NCI-H226 (cell line): ENCODE measurements at places on chromosomes 4 and X.

DNA sequence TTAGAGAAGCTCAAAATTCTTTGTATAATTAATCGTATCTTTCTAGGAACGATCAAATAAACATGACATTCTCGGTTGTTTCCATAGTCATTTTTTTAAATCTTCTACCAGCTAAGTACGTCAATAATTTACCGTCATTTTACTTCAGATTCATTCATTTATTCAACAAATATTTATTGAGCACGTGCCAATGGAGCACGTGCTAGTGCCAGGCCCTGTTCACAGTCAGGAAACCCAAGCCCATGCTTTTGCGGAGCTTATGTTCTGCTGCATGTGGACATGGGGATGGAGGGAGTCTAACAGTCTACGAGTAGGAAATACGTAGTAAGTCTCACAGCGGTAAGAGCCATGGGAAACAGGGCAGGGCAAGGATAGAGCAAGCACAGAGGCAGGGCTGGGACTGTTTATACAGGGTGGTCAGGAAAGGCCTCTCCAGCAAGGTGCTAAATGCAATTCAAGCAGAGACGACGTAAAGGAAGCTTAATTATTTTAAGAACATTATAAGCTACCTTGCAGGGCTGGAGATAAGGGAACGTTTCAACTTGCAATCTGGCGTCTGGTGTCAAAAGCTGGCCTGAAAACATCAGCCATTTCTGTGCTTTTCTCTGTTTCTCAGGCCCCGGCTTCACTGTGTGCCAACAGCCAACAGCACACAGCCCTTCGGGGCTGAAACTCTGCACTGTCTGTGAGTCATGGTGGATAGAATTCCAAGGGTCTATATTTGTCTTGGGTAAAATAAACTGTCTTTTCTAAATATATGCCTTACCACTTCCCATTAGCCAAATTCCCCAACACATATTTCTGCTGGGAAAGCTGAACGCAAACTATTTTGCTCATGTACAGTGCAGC, 517.1 kb upstream of the ZFP42 start:
- no peak for DNase-seq

DNA sequence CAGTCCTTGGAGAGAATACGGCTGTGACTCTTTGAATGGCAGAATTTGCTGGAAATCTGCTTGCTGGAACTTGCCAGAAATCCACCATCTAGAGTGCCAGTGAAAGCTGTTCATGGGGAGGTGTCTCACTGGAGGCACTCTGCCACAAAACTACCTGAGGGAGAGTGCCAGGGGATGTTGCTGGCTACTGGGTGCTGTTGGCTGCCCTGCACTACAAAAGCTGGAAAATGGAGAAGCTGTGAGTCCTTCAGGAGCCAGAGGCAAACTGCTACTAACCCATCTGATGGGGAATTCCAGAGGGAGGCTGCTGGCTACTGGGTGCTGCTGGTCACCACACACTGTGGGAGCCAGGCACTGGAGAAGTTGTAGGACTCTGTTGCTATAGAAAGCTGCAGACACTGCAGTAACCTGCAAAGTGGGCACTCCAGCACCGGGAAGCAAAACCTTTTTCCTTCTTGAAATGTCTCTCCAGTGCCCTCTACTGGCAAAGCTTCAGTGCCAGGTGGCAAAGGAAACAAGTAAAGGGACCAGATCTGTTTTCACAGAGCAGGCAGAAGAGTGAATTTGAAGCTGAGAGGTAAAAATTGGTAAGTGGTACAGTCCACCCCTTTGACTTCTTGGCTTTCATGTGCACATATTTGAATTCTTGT, 47.8 kb upstream of the HSD17B10 start:
- DNase-seq, result peak; percentile 28

- DNase-seq, result no peak
Observed at GRCh38 chr4:69489856-69490255, 5.8 kb downstream of the UGT2B4 start.

- peak; percentile 7 for DNase-seq
Observed at GRCh38 chrX:78527263-78527662, 131.9 kb downstream of the RTL3 start.

DNA sequence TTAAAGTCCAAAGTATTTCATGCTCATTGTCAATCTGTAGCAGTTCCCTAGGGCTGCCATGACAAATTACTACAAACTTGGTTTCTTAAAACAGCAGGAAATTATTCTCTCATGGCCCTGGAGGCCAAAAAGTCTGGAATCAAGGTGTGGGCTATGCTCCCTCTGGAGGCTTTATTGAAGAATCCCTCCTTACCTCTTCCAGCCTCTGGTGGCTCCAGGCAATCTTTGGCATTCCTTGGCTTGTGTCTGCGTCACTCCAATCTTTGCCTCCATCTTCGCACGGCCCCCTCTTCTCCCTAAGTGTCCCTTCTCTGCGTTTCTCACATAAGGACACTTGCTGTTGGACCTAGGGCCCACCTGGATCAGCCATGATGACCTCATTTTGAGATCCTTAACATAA, 170.4 kb downstream of the SMIM20 start:
- DNase-seq, result no peak

DNA sequence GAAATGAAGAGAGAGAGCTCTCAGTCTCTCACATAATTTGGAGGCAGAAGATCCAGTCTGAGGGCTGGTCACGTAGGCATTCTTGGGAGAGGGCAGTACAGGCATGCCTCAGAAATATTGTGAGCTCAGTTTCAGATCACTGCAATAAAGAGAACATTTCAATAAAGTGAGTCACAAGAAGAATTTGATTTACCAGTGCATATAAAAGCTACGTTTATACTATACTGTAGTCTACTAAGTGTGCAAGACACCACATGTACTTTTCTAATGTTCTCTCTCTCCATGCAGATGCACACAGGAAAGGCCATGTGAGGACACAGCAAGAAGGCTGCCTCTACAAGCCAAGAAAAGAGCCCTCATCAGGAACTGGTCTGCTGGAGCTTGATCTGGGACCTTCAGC, 583.5 kb upstream of the FAT1 start:
- DNase-seq, result no peak

DNA sequence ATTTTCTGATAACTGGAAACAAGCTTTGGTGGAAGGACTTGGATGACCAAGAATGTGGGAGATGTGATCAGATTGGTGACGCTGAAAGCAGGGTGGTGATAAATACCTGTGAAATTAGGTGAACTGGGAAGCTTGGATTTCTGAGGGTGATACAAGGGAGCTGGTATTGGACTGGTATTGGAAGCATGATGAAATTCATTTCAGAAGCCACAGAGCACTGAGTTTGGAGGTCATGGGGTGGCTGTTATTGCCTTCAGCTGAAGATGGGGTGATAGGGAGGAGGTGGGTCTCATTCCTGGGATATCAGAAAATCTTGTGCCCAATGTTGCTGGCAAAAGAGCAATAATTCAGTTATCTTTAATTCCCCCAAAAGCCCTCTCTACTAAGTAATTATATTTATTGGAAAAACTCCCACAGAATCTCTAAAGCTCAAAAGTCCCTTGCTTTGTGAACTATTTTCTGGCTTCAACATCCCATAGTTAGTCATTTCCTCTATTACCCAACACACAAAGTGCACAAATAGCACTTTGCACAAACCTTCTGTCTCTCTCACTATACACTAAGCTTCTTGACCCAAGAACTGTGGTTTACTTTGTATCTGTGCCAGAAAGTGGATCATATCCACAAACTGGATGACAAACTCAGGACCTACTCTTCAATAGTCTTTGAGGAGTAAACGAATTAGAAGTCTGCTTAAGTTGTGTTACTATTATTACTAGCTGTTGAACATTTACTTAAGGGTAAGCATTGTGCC, 23.1 kb upstream of the CAMK2D start:
- DNase-seq, result peak; percentile 76

GRCh38 chr4:113116414-113117357, 67.2 kb downstream of the ANK2 start:
- no peak for DNase-seq

- no peak for DNase-seq
Observed at GRCh38 chr4:162681212-162681611, 485.5 kb downstream of the NAF1 start.

GRCh38 chrX:112941209-112941837, 100.7 kb upstream of the AMOT start:
- DNase-seq, result no peak

DNA sequence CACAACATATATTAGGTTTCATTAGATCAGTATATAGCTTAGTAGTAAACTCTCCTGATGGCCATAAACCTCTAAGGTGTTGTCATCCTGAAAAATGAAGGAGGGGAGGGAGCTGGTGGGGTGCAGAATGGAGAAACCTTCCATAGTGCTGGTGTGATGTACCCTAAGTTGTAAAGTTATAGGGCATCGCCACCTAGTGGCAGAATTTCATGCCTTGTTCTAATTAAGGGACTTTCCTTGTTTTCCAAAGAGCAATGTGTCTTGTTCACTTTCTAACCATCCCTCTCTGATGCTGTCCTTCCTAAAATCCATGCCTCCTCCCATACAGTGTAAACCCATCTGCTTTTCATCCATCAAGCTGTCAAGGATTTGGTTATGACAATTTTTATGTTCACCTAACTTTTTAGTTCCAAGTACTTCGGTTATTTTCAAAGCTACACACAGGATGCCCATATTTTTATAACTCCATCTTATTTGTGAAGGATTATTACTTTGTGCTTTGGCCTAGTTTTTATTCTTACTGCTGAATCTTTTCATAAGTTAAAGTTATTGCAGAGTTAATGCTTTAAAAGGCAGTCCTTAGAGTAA, 4.5 kb downstream of the NBDY start:
- DNase-seq, result peak; percentile 20

DNA sequence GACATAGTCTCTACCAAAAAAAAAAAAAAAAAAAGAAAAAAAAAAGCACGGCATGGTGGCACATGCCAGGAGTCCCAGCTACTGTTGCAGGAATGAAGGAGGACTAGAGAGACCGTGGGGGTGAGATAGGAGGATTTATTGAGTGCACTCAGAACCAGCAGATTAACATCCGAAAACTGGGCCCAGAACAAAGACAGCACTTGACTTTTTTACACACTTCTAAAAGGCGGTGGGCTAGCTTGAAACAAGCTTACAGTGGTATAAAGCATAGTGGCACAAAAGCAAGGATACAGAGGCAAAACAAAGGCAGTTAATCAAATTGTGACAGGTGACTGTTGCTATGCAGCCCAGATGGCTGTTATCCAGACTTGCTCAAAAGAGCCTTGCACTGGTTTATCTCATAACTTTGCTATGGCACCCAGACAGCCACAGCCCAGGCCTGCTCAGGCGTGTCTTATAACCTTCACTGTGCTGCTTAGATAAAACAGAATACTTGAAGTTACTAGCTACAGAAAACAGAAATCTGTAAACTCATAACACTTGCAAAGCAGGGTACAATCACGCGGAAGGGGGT, 9.9 kb upstream of the PI4K2B start:
- peak; percentile 6 for DNase-seq

DNA sequence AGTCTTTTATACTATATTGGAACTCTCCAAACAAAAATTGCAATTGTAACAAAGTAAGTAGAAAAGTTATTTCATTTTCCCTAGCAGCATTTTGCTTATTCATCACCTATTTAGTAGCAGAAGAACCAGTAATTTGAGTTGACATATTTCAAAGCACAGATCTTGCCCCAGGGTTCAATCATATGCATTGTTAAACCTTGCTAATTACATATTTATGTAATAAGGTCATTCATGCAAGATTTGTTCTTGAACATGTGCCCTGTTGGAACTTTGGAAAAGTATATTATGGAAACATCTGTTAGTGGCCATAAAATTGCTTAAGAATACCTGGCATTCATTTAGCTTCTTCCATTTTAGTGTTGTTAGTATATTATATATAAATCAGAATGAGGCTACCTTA, 191.7 kb downstream of the TLL1 start:
- no peak for DNase-seq

DNA sequence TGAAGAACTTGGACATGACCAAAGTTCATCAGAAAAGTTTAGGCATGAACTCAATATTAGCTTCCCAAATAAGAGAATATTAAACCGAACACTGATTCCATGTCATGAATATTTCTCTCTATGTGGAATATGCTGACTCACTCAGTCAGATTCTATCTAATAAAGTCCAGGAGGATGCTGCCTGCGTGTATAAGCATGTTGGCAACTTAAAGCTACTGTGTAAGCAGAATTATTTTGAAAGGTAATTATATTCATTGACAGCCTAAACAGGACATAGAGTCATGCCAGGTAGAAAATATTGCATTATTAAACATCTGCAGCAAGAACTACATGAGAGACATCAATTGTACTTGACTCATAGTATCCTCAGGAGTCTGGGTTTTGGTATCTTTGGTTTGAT, 367.9 kb upstream of the SPOCK3 start:
- no peak for DNase-seq

DNA sequence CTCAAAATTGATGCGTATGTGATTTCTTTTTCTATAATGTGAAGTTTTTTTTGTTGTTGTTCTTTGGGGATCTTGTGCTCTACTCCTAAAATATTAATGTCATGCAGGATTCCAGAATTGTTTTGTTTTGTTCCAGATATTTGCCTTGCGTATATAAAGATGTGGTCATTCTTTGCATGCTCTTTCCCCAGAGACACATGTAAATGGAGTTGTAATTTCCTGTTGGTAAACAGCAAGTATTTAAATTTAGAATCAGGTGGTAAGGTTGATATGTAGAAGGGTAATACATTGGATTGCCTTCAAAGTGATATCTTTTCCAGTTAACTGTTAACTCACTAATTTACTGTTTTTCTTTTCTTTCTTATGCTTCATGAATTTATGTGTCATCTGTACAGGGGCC, 23.1 kb upstream of the MAGED1 start:
- DNase-seq, result no peak

DNA sequence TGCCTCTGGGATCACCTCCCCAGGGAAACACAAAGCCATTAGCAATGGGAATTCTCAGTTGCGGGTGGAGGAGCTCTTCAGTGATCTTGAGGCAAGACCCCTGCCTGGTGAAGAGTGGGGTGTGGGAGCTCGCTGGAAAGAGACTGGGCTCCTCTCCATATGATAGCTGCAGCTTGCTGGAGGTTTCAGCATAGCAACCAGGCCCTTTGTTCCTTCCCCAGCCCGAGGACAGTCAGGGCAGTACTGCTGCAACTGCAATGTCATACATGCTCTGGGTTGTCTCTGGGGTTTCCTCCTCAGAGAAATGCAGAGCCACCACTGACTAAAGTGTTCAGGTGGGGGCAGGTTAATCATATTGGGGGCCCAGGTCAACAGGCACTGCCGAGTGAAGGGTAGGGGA, 81.3 kb downstream of the ARHGAP24 start:
- DNase-seq, result no peak

GRCh38 chr4:168551945-168552695, 55.3 kb downstream of the PALLD start:
- DNase-seq, result no peak

- DNase-seq, result no peak
Observed at GRCh38 chr4:61400439-61401038, 200.4 kb downstream of the ADGRL3 start.

DNA sequence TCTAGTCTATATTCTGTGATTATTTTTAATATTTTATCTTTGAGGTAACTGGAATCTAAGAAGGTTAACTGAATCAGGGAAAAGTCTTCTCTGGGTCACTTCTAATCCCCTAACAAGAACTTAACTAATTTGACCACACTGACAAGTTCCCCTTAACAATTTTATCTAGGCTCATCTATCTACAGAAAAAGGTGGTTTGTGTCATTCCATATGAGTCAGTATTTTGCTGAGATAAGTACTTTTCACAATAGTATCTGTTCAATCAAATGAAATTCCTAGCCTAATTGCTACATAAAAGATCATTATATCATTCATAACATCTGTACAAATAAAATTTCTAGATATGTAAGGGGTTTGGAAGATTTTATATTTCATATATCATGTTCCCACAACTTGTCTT, 45.6 kb downstream of the COL25A1 start:
- DNase-seq, result no peak

GRCh38 chrX:3227526-3227925, 118.9 kb downstream of the MXRA5 start:
- DNase-seq, result no peak

- no peak for DNase-seq
Observed at GRCh38 chr4:77501240-77501639, 104.4 kb upstream of the CXCL13 start.
